ENCODE measurements at places on chromosomes 13 and 19.

DNA sequence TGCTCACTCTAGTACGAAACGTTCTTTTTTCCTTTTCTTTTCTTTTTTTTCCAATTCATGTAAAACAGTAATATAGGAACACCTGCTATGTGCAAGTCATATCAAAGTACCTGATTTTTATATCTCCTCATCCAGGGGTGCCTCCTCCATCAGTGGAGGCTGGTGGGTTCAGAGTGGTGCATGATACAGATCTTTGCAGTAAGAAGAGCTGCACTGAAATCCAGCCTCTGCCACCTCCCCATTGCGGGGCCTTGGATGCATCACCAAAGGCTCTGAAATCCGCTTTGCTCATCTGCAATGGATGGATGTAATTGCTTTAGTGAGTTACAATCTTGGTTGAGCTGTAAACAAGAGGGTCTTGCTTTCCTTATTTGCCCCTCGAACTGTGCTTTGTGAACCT, 38.3 kb downstream of the GPR12 start:
- DNase-seq, result no peak

- no peak for DNase-seq
Measured at GRCh38 chr13:30398601-30399072, 23.7 kb upstream of the UBE2L5 start.

- DNase-seq, result peak; percentile 80
Measured at GRCh38 chr19:12140545-12141404, 625 bp upstream of the ZNF20 start.

- no peak for DNase-seq
Measured at GRCh38 chr13:44437356-44438233, 64.0 kb downstream of the SERP2 start.

DNA sequence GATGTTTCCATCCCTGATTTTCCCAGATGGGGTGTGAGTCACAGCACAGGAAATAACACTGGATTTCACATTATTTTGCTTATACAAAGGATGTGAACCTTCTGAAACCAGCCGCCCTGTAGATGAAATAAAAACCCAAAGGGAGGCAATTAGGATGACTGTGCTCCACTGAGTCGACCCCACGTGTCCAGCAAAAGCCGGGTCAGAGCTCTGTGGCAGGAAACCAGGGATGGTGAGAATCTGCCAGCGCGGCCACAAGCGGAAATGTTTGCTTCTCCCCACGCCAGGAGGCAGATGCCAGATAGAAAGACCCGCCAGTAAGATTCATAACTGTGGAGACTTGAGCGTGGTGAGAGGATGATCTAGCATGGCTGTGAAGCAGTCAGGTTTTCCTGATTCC, 764.4 kb downstream of the LIG4 start:
- DNase-seq, result no peak

- no peak for DNase-seq
Measured at GRCh38 chr13:26246154-26246553, 7.8 kb upstream of the CDK8 start.

DNA sequence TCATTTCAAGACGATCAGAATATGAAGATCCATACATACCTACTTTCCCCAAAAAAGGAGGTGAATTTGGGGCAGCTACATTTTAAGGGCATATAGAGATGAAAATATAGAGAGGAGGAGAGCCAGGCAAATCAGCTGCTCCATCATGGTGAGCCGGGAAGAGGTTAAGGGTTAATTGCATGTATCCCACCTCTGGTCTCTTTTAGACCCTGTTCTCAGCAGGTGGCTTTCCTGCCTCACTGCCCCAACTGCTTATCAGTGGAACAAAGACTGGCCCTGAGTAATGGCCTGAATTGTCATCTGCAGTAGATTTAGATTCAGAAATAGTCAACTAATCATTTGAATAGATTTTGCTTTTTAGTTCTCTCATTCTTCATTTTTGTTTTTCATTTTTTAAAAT, 206.6 kb downstream of the SPRY2 start:
- no peak for DNase-seq

DNA sequence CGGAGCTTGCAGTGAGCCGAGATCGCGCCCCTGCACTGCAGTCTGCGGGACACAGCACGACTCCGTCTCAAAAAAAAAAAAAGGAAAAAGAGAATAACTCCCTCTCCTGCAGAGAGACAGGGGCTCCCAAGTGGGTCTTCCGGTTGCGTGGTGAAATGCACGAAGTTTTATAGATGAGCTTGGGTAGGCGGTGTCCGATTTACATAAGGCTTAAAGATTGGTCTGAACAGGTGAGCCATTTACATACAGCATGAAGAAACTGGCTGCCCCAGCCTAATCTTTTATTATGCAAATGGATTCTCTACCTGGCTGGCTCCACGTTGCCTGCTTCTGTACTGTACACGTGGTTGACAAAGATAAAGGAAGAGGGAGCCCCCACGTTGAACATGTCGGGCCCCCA, 19.5 kb downstream of the ADGRE2 start:
- no peak for DNase-seq

- no peak for DNase-seq
Measured at GRCh38 chr19:3162418-3163229, 15.9 kb upstream of the S1PR4 start.

GRCh38 chr19:31459430-31459829, 110.2 kb upstream of the TSHZ3 start:
- no peak for DNase-seq
